Endothelial cell of umbilical vein (primary cell): ENCODE measurements at places on chromosomes 7 and 10. TPM values are rescaled to one million over a fixed set of nuclear protein-coding genes. Genes with fewer than 3 reads are reported as not detected.

Gene GIMAP2
- 26.2 and 27.9 TPM in 2 replicates for total RNA-seq

Gene ECHDC3
- 3.7 and 6.0 TPM in 2 replicates for total RNA-seq

Gene LRMDA
- total RNA-seq = 5.1 and 9.7 TPM in 2 replicates

Gene ZNF727
- total RNA-seq = not detected in 2 replicates

Gene SPDYE5
- 0.16 TPM in 1 of 2 replicates, not detected in the other for total RNA-seq

Gene TAS2R4
- 0.88 and 1.4 TPM in 2 replicates for total RNA-seq

Gene GARIN1A
- 2.1 and 3.6 TPM in 2 replicates for total RNA-seq

Gene CALHM1
- total RNA-seq = not detected in 2 replicates

Gene ITPRID1
- not detected in 2 replicates for total RNA-seq

Gene FAM25G
- total RNA-seq = not detected in 2 replicates

Gene MORN4
- 8.4 and 12.2 TPM in 2 replicates for total RNA-seq

Gene NKX6-2
- not detected in 2 replicates for total RNA-seq

Gene CALCR
- not detected in 2 replicates for total RNA-seq

Gene ADIRF
- total RNA-seq = 2.8 and 4.4 TPM in 2 replicates

Gene CLEC5A
- total RNA-seq = not detected in 2 replicates

Gene SLC39A12
- not detected in 2 replicates for total RNA-seq

Gene UNCX
- not detected in 2 replicates for total RNA-seq

Gene SPDYE6
- total RNA-seq = not detected in 2 replicates

Gene PNLIPRP3
- total RNA-seq = not detected in 2 replicates

Gene CHST3
- 10.0 and 11.5 TPM in 2 replicates for total RNA-seq

Gene PVRIG
- total RNA-seq = 0.80 TPM in 1 of 2 replicates, not detected in the other

Gene CALML3
- total RNA-seq = not detected in 2 replicates

Gene YKT6
- total RNA-seq = 117 and 120 TPM in 2 replicates

Gene GOLGA7B
- not detected in 2 replicates for total RNA-seq

Gene LRRTM3
- total RNA-seq = not detected in 2 replicates

Gene SFTPD
- not detected in 2 replicates for total RNA-seq

Gene CYP2C19
- not detected in 2 replicates for total RNA-seq

Gene WDR91
- total RNA-seq = 7.0 and 9.8 TPM in 2 replicates

Gene AZGP1
- total RNA-seq = not detected in 2 replicates

Gene LRRC4
- total RNA-seq = 3.8 and 7.1 TPM in 2 replicates

Gene EXOSC1
- 43.6 and 50.7 TPM in 2 replicates for total RNA-seq

Gene CTBP2
- 123 and 128 TPM in 2 replicates for total RNA-seq

Gene VGF
- not detected in 2 replicates for total RNA-seq

Gene PRTFDC1
- total RNA-seq = 24.2 and 27.0 TPM in 2 replicates

Gene GATA3
- 30.9 and 33.0 TPM in 2 replicates for total RNA-seq

Gene TMEM270
- not detected in 2 replicates for total RNA-seq

Gene CPN1
- total RNA-seq = not detected in 2 replicates

Gene DUS4L
- 9.6 and 9.8 TPM in 2 replicates for total RNA-seq

Gene RBM20
- not detected in 2 replicates for total RNA-seq

Gene STOX1
- total RNA-seq = 0.20 and 0.48 TPM in 2 replicates

Gene GRM3
- total RNA-seq = not detected in 2 replicates

Gene SPDYE2
- total RNA-seq = not detected in 2 replicates

Gene ZNF438
- 11.2 and 15.1 TPM in 2 replicates for total RNA-seq

Gene BLVRA
- total RNA-seq = 34.5 and 38.2 TPM in 2 replicates
